ENCODE measurements at places on chromosomes 16 and 17. TPM values are rescaled to one million over a fixed set of nuclear protein-coding genes. Genes with fewer than 3 reads are reported as not detected.

- no peak for DNase-seq
Measured at GRCh38 chr16:47884116-47884725, 271.6 kb downstream of the ABCC12 start.

GRCh38 chr17:65446043-65446442 is 115.4 kb downstream of the AXIN2 start:
- no peak for DNase-seq

DNA sequence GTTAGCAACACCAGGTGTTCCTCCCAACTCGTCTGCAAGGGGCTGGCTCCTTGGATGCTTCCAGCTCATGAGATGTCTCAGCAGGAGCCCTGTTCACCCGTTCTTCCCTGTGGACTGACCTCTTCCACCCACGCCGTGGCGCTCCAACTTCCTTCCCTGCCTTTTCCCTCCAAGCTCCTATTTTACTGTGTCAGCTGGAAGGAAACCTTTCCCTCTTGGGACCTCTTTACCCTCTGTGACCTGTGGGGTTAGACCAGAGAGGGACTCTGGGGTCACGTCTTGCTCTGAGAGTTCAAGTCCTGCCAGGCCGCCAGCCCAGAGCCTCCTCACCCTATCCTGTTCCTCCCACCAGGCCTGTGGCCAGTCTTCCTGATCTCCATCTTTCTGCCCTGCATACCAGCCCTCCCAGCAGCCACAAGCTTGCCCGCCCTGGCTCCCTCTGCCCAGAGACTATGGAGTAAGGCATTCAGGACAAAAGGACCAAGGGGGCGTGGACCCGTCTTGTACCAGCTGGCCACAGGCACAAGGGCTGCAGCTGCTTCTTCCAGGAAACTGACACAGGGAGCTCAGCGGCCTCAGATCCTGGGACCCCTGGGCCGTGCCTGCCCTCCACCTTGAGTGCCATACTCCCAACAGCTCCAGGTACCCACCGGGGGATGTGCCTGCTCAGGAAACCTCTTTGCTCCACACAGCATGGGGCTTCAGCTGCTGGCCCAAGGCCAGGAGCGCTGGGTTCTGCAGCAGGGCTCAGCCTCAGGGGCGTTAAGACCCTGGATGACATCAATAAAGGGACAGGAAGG is 3.0 kb downstream of the PAQR4 start:
- DNase-seq = peak; percentile 53

The MT1A gene
- 2.4 TPM for total RNA-seq

The CLDN7 gene
- total RNA-seq = not detected

The HBQ1 gene
- not detected for total RNA-seq
